Right ventricle myocardium inferior (tissue), 1 donor: ENCODE measurements at places on chromosomes 12 and 14. TPM values are rescaled to one million over a fixed set of nuclear protein-coding genes. Genes with fewer than 3 reads are reported as not detected.

DNA sequence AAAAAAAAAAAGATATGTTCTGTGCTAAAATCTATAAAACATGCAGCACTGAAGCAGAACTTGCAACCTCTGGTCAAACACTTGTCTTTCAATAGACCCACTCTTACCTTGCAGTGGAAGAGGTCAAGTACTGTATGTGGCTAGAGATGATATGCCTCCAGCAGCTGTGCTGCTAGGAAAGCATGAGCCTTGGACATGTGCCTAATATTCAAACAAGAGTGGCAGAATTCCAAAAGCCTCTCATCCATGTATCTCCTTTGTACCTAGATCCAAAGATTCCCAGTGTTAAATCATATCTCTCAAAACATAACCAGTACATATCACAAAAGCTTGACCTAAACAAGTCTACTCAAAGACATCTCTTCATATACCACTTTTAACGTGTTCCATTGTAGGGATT, 105.0 kb upstream of the CPNE8 start:
- no peak for DNase-seq

GRCh38 chr14:68580671-68581070, 212.2 kb downstream of the ZFP36L1 start:
- DNase-seq: no peak

GRCh38 chr12:46389031-46389616, 16.6 kb upstream of the SLC38A2 start:
- no peak for DNase-seq

DNA sequence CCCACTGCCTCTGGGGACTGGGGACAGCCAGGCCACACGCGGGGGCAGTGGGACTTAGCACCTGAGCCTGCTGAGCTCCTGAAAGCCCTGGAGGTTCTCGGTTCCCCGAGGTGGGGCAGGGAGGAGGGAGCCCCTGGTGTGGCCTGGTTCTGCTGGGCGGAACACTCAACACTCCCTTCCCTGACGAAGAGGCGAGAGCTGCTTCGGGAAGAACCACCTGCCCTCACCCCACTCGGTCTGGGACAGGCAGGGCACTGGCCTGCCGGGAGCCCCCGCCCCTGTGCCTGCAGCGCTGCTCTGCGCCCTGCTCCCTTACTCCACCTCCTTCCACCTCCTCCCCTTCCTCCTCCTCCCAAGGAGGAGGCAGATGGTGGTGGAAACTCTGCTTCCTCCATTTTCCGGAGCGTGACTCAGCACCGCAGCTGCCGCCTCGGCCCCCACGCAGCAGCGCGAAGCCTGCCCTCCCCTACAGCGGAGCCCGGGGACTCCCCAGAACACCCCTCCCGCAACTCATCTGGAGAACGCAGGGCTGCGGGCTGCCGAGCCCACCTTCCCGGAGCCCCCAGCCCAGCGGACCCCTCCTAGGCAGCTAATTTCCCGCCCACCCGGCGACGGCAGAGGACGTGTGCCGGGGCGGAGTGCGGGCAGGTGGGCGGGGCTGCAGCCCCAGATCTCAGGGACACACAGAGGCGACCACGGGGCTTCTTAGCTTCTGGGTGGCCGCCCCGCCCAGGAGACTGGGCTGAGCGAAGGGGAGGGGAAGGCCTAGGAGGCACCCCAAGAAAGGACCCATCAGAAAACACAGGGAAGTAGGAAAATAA, 11.7 kb upstream of the INF2 start:
- peak; percentile 92 for DNase-seq

DNA sequence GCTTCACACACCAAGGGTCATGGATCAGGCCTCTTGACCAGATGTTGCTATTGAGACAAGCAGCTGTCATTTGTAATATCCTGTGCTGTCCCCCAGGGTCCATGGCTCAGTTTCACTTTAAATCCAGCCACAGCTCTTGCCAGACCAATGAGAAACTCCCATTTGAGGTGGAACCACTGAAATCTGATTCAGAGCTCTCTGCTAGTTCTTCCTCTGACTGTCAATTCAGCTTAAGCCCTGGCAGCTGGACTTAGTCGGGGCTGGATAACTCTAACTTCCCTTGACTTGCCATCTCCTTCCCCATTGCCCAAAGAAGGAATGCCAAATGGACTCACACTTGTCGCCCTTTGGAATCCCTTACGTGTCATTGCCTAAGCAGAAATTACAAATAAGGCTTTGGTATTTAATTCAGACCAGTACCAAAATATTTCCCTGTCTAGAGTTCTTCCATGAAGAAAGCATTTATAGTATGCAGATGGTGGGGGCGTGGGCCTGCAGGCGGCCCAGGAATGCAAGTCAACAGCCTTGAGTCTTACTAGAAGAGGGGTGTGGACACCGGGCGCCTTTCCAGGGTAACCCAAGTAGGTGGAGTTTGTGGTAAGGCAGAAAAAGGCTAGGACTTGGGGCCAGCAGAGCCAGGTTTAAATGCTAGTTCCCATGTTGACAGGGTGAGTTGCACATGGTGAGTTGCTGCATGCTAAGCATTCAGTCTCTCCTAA, 96.9 kb upstream of the TMPO start:
- peak; percentile 88 for DNase-seq

GRCh38 chr14:20482382-20482781, 13.2 kb downstream of the PNP start:
- no peak for DNase-seq

GRCh38 chr12:90305379-90305778, 596.7 kb upstream of the ATP2B1 start:
- DNase-seq: no peak

DNA sequence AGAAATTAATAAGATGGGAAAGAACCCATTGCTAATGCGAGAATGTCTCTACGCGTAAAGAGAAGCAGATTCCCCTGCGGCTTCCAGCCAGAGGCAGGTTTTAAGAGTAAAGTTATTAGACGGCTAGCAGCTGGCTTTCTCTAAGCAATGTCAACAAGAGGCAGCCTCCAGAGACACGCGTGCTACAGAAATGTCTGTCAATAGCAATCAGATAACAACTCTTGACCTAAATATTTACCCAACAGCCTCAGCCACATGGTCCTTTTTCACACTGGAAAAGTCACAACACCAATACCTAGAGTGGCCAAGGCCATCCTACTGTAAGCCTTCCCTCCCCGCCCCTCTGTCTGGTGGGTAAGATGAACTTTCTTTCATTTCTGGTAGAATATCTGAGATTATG, 146.0 kb upstream of the SFSWAP start:
- DNase-seq: no peak

DNA sequence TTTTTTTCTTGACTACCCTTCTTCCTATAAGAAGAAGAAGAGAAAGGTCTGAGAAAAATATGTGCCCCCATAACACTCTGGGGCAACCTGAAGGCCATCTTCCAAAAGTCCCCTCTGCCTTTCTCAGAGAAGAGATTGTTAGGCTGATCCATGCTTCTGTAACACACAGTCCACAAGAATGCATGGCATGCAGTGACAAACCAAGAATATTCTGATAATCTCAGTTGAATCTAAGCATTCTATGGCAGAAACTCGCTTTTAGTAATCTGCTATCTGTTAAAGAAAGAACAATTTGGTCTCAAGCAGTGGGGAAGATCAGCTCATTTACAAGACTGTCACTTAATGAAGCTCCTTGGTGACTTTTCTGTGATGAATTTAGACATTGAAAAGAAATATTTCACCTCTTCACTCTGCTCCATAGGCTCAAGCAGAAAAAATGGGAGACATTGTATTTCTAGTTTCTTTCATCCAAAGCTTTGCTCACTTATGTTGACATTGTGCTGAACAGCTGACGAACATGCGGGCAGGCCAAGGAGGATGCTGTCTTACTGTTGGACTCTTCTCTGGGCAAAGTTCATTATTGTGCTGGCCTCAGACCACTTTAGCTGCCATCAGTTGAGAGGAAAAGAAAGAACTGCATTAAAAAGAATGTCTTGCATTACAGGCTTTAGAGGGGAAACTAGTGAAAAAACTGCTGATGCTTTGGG, 957.1 kb downstream of the DIO2 start:
- DNase-seq: no peak

DNA sequence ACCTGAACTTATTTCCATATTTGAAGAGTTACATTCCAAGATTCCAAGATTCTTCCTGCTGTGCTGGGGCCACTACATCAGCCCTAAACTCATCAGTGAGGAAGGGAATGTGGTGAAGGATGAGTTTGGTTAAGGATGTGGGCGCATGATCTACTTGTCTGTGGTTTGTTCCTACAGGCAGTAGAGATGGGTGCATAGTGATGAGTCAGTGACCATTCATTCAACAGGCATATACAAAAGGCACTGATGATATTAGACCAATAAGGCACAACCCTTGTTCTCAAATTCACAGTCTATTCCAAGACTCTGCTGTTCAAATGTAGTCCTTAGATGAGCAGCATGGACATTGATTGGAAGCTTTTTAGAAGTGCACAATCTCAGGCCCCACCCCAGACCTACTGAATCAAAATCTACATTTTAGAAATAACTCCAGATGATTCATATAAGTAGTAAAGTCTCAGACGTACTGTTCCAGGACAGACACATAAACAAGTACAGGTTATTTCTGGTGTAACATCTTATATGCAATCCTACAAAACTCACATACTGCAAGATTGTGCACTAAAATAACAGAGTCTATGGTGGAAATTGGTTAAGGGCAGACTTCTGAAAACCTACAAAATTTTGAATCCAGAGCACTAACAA, 47.7 kb upstream of the MAP3K9 start:
- DNase-seq: no peak

GRCh38 chr12:66629138-66629870, 49.6 kb downstream of the GRIP1 start:
- DNase-seq: no peak

GRCh38 chr12:75917083-75917482, 114.5 kb downstream of the PHLDA1 start:
- DNase-seq: no peak

GRCh38 chr12:113428482-113428881, 6.3 kb downstream of the SDSL start:
- DNase-seq: no peak

GRCh38 chr14:33799705-33800570, 150.9 kb downstream of the EGLN3 start:
- DNase-seq: no peak

- DNase-seq: peak; percentile 50
These were observed 44.3 kb downstream of the SPRING1 start for GRCh38 chr12:116693286-116694227.

DNA sequence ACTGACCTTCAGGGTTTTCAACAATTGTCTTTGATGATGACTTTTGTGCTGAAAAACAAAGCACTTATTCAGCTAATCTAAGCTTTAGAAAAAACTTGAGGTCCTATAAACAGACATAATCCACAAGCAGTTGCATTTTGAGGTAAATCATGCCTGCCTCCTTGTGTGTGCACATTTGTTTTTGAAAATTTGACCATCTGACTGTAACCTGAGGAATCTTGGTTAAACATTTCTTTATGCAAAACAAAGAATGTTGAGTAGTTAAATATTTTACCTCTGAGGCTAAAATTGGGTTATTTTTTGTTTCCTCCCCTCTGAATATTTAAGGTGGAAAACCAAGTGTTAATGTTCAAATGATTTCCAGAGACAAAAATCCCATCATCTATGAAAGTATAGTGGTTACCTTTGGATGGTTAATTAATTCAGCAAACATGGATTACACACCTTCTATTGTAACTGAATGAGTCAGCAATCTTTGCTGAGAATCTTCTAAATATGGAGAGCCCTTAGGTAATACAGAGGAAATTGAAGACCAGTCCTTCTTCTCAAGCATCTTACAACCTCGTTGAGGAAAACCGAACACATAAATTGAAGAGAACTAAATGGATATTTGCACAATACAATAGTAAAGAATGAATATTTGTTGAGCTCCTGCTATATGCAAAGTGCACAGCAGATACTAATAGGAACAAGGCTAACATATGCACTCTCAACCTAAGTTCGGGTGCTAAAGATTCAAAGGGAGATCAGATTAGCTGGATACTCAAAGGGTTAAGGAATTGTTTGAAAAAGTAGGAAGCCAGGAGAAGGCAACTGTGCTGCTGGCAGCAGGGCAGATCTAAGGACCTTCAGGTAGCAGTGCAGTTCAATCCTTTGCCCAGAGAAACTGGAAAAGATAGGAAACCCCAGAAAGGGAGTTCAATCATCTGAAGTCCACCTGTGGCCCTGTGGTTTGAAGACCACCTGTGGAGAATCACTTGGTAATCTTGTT, 115.2 kb downstream of the BMP4 start:
- DNase-seq: no peak

- DNase-seq: peak; percentile 76
These were observed 1.9 kb downstream of the BCL7A start for GRCh38 chr12:122023339-122024131.

DNA sequence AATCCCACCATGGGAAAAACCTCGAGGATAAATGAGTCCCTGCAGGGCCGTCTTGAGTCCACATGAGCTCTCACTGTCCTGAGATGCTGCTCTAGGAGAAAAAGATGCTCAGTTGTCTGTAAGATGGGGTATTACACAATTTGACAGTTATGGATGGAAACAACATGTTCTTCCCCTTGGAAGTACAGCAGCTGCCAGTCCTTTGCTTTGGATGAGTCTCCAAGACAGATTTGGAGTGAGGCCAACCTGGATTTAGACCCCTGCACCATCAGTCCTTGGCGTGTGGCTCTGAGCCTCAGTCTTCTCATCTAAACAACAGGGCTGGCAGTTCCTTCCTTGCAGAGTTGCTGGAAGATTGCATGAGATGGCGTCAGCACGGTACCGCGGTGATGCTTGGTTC, 309.1 kb upstream of the FKBP4 start:
- DNase-seq: no peak

- no peak for DNase-seq
These were observed 53.0 kb downstream of the TBC1D30 start for GRCh38 chr12:64877363-64878004.

DNA sequence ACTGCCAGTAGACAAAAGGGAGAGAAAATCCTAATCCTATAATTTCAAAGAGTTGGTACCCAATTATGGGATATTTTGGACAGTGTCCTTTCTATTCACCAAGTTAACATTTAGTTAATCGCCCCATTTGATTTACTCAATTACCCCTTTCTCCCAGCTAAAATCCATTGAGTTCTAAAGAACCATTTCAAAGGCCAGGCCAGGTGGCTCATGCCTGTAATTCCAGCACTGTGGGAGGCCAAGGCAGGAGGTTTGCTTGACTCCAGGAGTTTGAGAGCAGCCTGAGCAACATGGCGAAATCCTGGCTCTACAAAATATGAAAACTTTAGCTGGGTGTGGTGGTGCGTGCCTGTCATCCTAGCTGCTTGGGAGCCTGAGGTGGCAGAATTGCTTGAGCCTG, 5.5 kb upstream of the GPR19 start:
- DNase-seq: no peak

GRCh38 chr12:99200711-99201384, 446.7 kb upstream of the GARIN6 start:
- DNase-seq: no peak

GRCh38 chr14:106787626-106788025, 1261.2 kb downstream of the TMEM121 start:
- no peak for DNase-seq

The BATF gene
- 0.84 TPM for total RNA-seq

The CHST11 gene
- 3.7 TPM for total RNA-seq

The RARG gene
- 18.2 TPM for total RNA-seq

The SVOP gene
- total RNA-seq: 5.5 TPM

The KIF26A gene
- 6.4 TPM for total RNA-seq

The RHOJ gene
- 18.3 TPM for total RNA-seq

The SCN8A gene
- total RNA-seq: 0.24 TPM

The KLRC1 gene
- total RNA-seq: not detected

The FKBP11 gene
- 3.7 TPM for total RNA-seq

The RNU6-8 gene
- total RNA-seq: not detected

The PTPN6 gene
- 9.1 TPM for total RNA-seq
